ENCODE measurements at places on chromosomes 12 and 14. TPM values are rescaled to one million over a fixed set of nuclear protein-coding genes. Genes with fewer than 3 reads are reported as not detected.

- no peak for DNase-seq
Measured at GRCh38 chr14:74034572-74034971, 15.4 kb downstream of the BBOF1 start.

- no peak for DNase-seq
Measured at GRCh38 chr14:68892961-68893360, 86.1 kb downstream of the ACTN1 start.

GRCh38 chr12:65169320-65170208 is at the start of gene LEMD3:
Gene LEMD3 (plus strand): TSS chr12:65169583. CDS start chr12:65169597, 14 bp downstream.
- peak; percentile 89 for DNase-seq

SSTR1 gene
- polyA plus RNA-seq, result not detected

All from naive thymus-derived CD4-positive, alpha-beta T cell (primary cell).